ENCODE measurements at places on chromosomes 11 and 22.

- DNase-seq: no peak
These were observed 789.6 kb downstream of the TBC1D22A start for GRCh38 chr22:47552024-47552423.

DNA sequence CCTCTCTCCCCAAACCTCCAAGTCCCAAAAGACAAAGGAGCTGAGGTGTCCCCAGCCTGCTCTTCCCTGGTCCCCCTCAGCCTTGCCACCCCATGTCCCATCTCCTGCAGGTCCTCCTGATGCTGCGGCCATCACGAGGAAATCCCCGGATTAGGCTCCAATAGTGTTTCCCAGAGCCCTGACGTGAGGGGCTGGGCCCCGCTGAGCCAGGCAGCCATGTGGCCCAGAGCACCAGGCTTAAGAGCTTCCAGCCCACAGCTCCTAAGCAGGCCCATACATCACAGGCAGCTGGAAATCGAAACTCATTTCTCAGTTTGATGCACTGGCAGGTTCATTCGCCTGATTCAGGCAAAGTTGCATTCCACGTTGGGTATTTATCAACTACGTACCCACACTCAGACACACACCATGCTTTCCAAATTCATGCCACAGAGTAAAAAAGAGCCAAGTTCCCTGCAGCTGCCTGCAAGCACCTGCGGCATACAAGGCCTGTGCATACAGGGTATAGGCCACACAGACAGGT lies 114.2 kb downstream of the CHST1 start:
- no peak for DNase-seq

DNA sequence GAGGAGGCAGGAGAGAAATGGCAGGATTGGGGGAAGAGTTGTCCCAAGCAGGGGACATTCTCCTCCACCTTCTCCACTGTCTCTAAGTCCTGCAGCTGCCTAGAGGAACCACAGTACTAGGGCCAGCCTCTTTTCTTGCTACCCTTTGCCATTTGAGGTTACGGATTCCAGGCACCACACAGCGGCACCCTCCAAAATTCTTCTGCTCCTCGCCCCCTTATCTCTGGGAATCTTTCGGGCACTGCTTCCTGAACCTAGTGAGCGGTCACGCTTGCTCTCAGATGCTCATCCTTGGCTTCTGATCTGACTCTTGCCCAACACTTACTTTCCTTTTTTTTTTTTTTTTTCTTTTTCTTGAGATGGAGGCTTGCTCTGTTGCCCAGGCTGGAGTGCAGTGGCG lies 26.6 kb upstream of the XBP1 start:
- DNase-seq: no peak

- no peak for DNase-seq
These were observed 1.7 kb downstream of the MAPK8IP2 start for GRCh38 chr22:50602338-50602700.

DNA sequence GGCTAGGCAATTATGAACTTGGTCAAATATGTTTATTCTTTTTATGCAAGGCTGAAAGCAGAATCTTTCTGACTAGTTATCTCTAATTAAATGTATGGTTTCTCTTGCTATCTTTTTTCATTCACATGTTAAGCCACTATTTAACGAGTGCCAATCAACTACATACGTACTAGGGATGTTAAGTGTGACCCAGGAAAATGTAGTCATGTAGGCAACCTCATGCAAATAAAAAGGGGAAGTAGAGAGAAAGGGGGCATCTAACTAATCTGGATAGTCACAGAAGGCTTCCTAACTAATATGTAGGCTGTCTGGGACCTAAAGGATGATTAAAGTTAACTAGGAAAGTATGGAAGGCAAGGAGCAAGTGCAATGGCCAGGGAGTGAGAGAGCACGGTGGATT lies 23.5 kb downstream of the TBRG1 start:
- no peak for DNase-seq

GRCh38 chr11:57566005-57566904 lies 1.2 kb downstream of the UBE2L6 start:
- no peak for DNase-seq

GRCh38 chr22:35116817-35117216 lies 50.9 kb downstream of the ISX start:
- no peak for DNase-seq

DNA sequence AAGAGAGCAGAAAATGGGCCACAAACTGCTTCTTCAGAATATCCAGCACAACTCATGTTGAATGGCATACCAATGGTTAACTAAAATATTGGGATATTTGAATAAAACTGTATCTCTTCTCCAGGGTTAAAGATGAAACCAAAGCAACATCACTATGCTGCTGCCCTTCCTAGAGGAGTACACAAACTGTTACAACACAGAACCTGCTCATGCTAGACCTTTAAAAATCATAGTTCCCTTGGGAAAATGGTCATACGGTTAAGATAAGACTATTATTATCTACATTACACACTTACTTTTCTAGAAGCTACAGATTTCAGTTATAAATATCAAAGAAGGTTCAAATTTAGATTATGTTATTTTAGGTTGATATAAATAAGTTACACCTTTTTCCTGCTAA lies 78.6 kb upstream of the TP53AIP1 start:
- no peak for DNase-seq

DNA sequence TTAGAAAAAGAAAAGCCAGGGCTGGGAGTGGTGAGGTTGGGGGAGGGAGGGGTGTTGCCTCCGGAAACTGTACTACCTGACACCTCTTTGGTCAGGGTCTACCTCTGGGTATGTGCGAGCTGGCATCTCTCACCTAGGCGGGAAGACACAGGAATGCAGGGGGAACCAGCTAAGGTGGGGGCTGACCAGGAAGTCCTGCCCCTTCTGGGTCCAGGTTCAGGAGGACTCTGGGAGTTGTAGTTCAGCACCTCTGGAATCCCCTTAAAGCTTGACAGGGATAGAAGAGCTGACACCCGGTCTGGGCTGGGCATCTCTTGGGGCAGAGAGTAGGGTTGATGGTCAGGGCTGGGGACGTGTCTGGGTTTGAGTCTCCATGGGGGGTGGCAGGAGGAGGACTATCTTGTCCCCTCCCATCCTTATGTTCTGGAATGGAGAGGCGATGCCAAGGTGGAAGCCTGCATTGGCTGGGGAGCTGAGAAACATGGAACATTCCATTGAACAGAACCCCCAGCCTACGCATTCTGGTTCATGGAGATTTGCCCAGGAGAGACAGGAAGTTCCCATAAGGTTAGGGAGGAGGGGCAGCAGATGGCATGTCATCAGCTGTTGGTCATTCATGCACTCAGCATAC lies 2.1 kb upstream of the KIAA1671 start:
- no peak for DNase-seq

GRCh38 chr11:86765203-86765602 lies 35.1 kb upstream of the PRSS23 start:
- no peak for DNase-seq

DNA sequence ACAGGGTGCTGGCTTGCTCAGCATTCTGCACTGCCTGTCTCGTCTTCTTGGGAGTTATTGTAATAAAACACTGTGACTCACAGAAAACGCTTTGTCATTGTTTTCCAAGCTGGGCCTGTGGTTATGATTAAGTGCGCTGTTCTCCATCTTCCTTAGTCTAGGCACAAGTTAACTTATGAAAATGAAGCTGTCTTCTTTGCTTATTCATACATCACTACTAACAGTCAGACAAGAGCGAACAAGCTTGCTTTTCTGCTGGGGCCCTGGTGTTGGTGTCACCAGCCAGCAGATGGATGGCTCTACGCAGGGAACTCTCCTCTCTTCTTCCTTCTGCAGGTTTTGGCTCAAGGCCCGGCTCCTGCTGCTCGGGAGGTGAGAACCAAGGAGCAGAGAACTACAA lies 380.1 kb upstream of the SYN3 start:
- peak; percentile 59 for DNase-seq

DNA sequence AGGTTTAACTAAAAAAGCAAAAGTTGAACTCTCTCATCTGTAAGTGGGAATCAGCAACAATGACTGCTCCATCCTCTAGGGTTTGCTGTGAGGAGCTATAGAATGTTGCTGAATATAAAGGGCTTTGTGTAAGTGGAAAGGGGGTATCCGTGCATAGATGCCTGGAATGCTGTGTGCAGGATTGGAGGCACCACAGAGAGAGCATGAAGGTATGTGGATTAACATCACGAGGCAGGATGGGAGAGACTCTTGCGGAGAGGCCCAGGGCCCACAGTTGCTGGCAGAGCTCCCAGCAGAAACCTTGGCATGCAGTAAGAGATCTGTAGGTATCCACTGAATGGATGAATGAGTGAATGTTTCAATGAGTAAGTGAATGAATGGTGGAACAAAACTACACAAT lies 298.7 kb upstream of the DDI1 start:
- DNase-seq: no peak

GRCh38 chr11:64461081-64461480 lies 102.1 kb downstream of the RPS6KA4 start:
- no peak for DNase-seq

DNA sequence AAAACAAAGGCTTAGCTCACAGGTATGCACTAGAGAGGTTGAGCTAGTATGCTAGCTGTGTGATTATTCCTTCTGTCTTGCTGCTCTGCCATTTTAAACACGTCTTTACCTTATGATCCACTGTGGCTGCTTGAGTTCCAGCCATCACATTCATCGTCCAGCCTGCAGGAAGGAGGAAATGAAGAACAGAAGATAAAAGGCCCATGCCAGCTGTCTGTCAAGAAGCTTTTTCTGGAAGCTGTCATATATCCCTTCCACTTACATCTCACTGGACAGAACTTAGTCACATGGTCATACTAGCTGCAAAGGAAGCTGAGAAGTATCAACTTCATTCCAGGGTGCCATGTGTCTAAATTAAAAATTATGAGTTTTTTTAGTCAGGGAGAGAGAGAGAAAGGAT lies 9.5 kb downstream of the PRDX5 start:
- DNase-seq: no peak

GRCh38 chr22:49775867-49776511 lies 51.7 kb downstream of the BRD1 start:
- no peak for DNase-seq

GRCh38 chr11:9815486-9816136 lies 151.7 kb downstream of the SWAP70 start:
- no peak for DNase-seq

- no peak for DNase-seq
These were observed 601.3 kb downstream of the BUD13 start for GRCh38 chr11:116171271-116172140.

- DNase-seq: no peak
These were observed 114.6 kb upstream of the BID start for GRCh38 chr22:17888855-17889254.
